Activated T-cell treated with anti-CD3 and anti-CD28 coated beads for 24 hours (primary cell): ENCODE measurements at places on chromosomes 2 and 18.
A peak's percentile ranks its signal among the peaks of the same experiment; 100 is the strongest.

DNA sequence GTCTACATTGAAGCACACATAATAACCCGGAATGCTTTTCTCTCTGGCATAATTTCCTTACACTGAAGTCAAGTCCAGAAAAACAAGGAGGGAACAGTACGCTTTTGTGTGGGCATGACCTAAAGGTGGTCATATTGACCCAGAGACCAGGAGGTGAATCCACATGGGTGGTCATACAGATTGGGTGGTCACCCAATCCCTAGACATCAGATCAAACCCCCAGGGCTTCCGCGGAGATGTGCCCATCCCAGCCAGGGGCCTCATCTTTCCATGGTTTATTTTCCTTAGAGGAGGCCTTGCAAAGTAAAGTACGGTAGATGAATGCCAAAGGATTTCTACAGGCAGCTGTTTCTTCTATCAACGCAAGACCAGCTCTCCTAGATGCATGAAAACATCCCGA lies 38.8 kb downstream of the FAM168B start:
- DNase-seq = no peak

- no peak for DNase-seq
Observed at GRCh38 chr18:66966171-66966570, 362.3 kb upstream of the CDH19 start.

DNA sequence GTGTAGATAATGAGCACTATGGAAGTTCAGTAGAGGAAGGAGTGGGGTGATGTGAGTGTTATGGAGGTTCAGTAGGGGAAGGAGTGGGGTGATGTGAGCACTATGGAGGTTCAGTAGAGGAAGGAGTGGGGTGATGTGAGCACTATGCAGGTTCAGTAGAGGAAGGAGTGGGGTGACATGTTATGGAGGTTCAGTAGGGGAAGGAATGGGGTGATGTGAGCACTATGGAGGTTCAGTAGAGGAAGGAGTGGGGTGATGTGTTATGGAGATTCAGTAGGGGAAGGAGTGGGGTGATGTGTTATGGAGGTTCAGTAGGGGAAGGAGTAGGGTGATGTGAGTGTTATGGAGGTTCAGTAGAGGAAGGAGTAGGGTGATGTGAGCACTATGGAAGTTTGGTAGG lies 116.3 kb upstream of the SMAD7 start:
- DNase-seq = no peak

DNA sequence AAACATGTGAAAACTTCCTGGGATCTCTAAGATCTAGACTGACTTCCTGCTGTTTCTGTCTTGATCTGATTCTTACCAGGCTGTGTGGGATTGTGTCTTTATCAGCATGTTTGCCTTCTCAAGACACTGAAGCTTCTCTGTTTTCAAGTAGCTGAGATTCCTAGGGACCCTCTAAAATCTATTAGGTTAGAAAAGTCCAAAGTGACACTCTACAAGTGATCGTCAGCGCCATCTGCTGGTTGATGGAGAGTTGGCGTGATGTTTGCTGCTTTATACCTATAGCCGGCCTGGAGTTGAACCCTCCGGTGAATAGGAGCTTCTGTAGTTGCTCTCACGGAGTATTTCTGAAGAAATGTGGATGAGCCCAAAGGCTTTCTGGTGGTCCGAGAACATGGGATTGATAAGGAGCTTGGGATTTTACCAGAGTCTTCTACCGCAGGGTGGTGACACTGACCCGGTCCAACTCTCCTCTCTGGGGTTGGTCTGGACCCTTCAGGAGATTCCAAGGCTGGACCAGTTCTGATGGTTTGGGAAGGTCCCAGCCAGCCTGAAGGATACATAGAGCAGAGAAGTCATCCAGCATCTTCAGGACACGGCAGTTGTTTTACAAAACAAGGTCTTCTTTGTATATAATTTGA lies 96.0 kb upstream of the TTC39C start:
- peak; percentile 70 for DNase-seq

GRCh38 chr18:6960124-6960523 lies 157.5 kb downstream of the LAMA1 start:
- no peak for DNase-seq

GRCh38 chr2:43114210-43114609 lies 112.2 kb downstream of the ZFP36L2 start:
- DNase-seq = no peak

DNA sequence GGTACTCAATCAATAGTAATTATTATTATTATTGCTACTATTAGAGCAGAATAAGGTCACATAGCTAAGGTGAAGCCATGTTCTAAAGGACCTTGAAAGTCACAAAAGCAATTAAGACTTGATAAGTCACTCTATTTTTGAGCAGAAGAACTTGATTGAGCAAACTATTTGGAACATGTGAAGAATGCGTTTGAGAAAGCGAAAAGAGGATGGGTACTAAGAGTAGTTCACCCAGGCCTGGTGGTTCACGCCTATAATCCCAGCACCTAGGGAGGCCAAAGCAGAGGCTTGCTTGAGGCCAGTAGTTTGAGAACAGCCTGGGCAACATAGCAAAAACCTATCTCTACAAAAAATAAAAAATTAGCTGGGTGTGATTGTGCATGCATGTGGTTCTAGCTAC lies 7.2 kb upstream of the RTN4 start:
- DNase-seq = no peak

DNA sequence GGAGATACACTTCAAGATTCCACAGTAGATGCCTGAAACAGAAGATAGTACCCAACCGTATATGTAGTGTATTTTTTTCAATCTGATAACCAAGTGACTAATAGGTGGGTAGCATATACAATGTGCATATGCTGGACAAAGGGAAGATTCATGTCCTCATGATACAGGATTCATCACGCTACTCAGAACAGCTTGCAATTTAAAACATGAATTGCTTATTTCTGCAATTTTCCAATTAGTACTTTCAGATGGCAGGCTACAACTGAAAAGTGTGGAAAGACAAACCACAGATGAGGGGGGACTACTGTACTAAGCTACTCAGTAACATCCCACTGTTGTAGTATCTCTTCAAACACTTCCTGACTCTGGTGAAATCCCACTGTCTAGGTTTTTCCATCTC lies 3.7 kb downstream of the IER3IP1 start:
- no peak for DNase-seq

DNA sequence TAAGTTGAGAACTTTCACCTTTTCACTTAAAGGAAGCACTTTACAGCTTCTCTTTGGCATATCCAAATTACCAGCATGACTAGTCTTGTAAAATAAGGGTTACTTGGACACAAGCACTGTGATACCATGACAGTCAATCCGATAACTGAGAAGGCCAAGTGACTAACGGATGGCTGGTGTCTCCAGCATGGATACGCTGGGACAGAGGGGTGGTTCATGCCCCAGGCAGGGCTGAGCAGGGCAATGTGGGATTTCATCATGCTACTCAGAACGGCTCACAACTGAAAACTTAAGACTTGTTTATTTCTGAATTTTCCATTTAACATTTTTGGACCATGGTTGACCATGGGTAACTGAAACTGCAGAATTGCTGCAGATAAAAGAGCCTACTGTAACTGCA lies 43.1 kb upstream of the GPR155 start:
- no peak for DNase-seq

DNA sequence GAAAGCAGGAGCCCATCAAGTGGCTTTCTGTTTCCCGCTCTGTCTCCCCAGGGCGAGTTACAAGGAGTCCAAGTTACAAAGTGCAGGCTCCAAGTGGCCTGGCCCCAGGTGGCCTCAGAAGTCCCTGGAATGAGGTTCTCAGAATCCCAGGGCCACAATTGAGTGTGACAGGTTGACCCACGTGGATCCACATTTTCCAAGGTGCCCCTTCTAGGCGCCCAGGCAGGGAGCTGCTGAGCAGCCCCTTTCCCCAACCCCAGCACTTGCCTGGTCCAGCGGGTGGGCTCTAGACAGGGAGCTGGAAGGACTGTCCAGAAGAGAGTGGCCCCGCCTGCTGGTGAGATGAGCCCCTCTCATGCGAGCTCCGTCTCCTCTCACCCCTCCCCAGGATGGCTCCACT lies 253.4 kb downstream of the CYP26B1 start:
- no peak for DNase-seq

GRCh38 chr2:236254001-236254400 lies 10.2 kb downstream of the ASB18 start:
- DNase-seq = no peak

DNA sequence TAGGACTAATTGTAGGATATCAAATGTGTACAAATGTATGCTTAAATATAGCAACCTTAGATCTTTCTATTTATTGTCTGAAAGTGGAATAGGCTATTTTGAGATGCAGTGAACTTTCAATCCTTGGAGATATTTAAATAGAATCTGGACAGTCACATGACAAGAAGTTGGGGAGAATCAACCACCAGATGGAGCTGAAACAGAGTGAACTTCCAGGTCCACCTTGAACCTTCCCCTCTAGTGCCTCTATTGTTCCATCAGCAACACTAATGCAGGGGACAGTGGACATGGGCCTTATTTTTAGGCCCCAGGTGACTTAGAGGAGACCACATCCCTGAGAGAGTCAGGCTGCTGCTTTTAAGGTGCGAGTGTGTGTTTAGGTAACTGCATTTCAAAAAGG lies 37.0 kb upstream of the CRIM1 start:
- no peak for DNase-seq

GRCh38 chr2:120403261-120403660 lies 57.3 kb downstream of the INHBB start:
- no peak for DNase-seq
